ENCODE measurements at places on chromosomes 3 and 15.

GRCh38 chr15:90124507-90124906 lies 22.2 kb upstream of the IDH2 start:
- no peaks in the 10 kb centered on the region for H3K36me3 ChIP-seq
- H3K4me3 ChIP-seq = no peak overlapping the region
- no peak for DNase-seq
- peak overlapping the region; percentile 62 for H3K27ac ChIP-seq
- H3K27me3 ChIP-seq = no peaks in the 10 kb centered on the region
- no peaks in the 10 kb centered on the region for H3K4me1 ChIP-seq

GRCh38 chr3:185632996-185633395 lies 46.9 kb downstream of the SENP2 start:
- H3K4me1 ChIP-seq = peaks cover 14% of the 10 kb centered on the region
- no peaks in the 10 kb centered on the region for H3K27me3 ChIP-seq
- no peak for DNase-seq
- H3K36me3 ChIP-seq = no peaks in the 10 kb centered on the region
- H3K27ac ChIP-seq = no peak overlapping the region

GRCh38 chr3:40801284-40801741 lies 276.6 kb downstream of the ZNF621 start:
- no peak overlapping the region for H3K27ac ChIP-seq
- no peaks in the 10 kb centered on the region for H3K36me3 ChIP-seq
- H3K4me3 ChIP-seq = no peak overlapping the region
- H3K4me1 ChIP-seq = no peaks in the 10 kb centered on the region
- no peak for DNase-seq
- no peaks in the 10 kb centered on the region for H3K27me3 ChIP-seq

- H3K36me3 ChIP-seq = no peaks in the 10 kb centered on the region
- H3K27ac ChIP-seq = no peak overlapping the region
- no peaks in the 10 kb centered on the region for H3K27me3 ChIP-seq
- H3K4me3 ChIP-seq = no peak overlapping the region
- no peak for DNase-seq
Measured at GRCh38 chr3:49388289-49388820, 23.4 kb downstream of the RHOA start.

DNA sequence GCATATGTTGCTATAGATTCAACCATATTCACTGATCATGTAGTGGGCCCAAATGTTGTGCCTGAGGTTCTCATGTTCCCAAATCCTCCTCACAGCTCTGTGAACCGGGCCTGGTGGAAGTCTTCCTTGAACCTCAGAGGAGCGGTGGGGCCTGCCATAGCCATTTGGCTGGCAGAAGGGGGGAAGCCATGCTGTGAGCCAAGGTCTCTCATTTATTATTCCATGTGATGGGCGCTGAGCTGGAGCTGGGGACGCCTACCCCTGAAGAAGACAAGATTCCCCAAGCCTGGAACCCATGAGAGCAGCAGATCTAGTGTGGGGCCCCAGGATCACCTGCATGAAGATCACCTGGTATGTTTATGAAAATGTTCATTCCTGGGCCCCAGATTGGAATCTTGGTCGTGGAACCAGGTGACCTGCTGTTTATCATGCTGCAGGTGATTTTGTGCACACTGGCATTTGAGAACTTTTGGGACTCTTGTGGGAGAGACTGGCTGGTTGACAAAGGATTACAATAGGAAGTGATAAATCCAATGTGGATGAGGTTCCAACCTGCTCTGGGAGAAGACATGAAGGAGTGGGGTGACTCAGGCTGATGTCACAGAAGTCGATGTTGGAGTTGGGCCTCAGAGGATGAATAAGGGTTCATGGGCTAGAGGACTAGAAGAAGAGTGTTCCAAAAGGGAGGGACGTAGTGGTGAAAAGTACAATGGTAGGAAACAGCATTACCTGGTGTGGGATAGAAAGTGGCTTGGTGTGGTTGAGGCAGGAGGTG lies 102.1 kb downstream of the ASB7 start:
- no peak overlapping the region for H3K27ac ChIP-seq
- DNase-seq = no peak
- H3K4me3 ChIP-seq = no peak overlapping the region
- no peaks in the 10 kb centered on the region for H3K4me1 ChIP-seq
- no peaks in the 10 kb centered on the region for H3K36me3 ChIP-seq
- H3K27me3 ChIP-seq = no peaks in the 10 kb centered on the region

GRCh38 chr3:114691871-114692270 lies 398.0 kb downstream of the TIGIT start:
- H3K27ac ChIP-seq = no peak overlapping the region
- no peaks in the 10 kb centered on the region for H3K27me3 ChIP-seq
- H3K36me3 ChIP-seq = no peaks in the 10 kb centered on the region
- DNase-seq = no peak
- no peaks in the 10 kb centered on the region for H3K4me1 ChIP-seq
- no peak overlapping the region for H3K4me3 ChIP-seq

GRCh38 chr3:184710870-184711492 lies 883 bp downstream of the MAGEF1 start:
- H3K4me3 ChIP-seq = peak overlapping the region; percentile 77
- H3K36me3 ChIP-seq = no peaks in the 10 kb centered on the region
- H3K27me3 ChIP-seq = no peaks in the 10 kb centered on the region
- H3K27ac ChIP-seq = peak overlapping the region; percentile 79

GRCh38 chr15:86690566-86690965 lies 610.9 kb downstream of the AGBL1 start:
- H3K27me3 ChIP-seq = no peaks in the 10 kb centered on the region
- no peak for DNase-seq
- H3K4me1 ChIP-seq = no peaks in the 10 kb centered on the region
- no peak overlapping the region for H3K4me3 ChIP-seq
- no peak overlapping the region for H3K27ac ChIP-seq

DNA sequence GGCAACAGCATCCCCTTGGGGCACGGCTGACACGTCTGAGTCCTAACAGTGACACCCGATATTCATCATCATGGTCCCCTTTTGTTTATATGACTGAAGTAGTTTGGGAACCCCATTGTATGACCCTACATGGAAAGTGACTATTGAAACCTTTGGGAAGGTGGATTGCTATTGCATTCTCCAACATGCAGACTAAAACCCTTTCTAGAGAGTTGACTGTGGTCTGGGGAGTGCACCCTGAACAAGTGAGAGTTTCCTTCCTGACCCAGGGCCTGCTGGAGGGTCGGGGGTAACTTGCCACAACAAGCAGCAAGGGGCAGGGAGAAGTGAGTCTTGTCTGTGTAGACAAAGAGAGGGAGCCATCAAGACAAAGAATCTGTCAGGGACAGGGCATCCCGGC lies 54.4 kb downstream of the ISG20 start:
- no peaks in the 10 kb centered on the region for H3K36me3 ChIP-seq
- no peak overlapping the region for H3K4me3 ChIP-seq
- H3K4me1 ChIP-seq = no peaks in the 10 kb centered on the region
- no peak overlapping the region for H3K27ac ChIP-seq

GRCh38 chr3:156356537-156357363 lies 198.2 kb downstream of the SSR3 start:
- no peaks in the 10 kb centered on the region for H3K36me3 ChIP-seq
- no peak overlapping the region for H3K4me3 ChIP-seq
- no peak overlapping the region for H3K27ac ChIP-seq
- DNase-seq = no peak

DNA sequence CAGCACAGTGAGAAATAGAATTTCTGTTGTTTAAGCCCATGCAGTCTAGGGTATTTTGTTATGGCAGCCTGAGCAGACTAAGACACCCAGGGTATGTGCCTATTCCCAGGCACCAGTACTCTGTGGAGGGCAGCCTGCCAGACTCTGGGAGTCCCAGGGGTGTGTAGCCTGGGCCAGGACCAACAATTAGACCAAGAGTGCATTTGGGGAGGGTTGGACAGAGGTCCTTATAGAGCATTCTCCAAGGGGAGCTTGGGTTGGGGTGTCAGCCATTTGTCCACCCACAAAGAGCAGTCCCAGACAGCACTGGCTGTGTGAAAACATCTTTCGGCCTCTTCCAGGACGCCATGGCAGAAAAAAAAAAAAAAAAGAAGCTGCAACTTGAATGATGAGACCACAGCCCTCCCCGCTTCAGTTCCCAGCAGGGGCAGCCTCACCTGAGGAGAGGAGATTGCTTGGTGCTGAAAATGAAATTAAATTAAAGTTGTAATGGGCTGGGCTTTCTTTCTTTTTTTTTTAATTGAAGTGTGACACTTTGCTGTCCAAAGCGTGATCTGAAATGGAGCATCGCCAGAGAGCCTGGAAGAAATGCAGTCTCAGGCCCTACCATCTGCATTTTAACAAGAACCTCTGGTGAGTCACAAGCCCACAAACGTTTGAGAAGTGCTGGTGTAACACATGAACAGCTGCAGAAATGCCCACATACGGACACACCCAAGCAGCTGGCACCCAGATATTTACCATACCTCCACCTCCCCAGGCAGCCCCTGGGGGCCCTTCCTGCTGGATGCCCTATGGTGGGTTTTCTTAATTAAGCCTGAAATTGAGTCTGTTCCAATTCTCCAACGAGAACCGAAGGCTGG lies 21.3 kb upstream of the CAV3 start:
- no peak overlapping the region for H3K4me3 ChIP-seq
- no peak for DNase-seq
- H3K4me1 ChIP-seq = no peaks in the 10 kb centered on the region
- no peaks in the 10 kb centered on the region for H3K27me3 ChIP-seq
- no peaks in the 10 kb centered on the region for H3K36me3 ChIP-seq

DNA sequence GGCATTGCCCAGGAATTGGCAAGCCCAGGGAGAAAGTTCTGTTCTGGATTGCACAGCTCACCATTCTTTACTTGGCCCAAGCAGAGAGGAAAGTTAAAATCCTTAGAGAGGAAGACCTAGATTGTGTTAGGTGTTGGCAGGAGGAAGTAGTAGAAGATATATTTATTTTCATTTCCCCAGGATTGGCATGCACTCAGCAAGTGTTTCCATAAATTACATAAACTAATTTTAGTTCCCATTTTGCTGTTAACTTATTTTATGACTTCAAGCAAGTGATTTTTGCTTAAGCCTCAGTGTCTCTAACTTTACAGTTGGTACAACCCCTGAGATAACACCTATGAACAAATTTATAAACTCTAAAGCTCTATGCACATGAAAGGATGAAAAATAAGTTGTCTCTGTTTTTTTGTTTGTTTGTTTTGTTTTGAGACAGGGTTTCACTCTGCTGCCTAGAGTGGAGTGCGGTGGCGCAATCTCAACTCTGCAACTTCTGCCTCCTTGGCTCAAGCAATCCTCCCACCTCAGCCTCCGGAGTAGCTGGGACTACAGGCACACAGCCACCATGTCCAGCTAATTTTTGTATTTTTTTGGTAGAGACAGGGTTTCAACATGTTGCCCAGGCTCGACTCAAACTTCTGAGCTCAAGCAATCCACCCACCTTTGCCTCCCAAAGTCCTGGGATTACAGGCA lies 31.2 kb upstream of the TOP2B start:
- no peaks in the 10 kb centered on the region for H3K36me3 ChIP-seq
- no peak overlapping the region for H3K27ac ChIP-seq
- DNase-seq = no peak
- no peaks in the 10 kb centered on the region for H3K27me3 ChIP-seq
- H3K4me3 ChIP-seq = no peak overlapping the region

DNA sequence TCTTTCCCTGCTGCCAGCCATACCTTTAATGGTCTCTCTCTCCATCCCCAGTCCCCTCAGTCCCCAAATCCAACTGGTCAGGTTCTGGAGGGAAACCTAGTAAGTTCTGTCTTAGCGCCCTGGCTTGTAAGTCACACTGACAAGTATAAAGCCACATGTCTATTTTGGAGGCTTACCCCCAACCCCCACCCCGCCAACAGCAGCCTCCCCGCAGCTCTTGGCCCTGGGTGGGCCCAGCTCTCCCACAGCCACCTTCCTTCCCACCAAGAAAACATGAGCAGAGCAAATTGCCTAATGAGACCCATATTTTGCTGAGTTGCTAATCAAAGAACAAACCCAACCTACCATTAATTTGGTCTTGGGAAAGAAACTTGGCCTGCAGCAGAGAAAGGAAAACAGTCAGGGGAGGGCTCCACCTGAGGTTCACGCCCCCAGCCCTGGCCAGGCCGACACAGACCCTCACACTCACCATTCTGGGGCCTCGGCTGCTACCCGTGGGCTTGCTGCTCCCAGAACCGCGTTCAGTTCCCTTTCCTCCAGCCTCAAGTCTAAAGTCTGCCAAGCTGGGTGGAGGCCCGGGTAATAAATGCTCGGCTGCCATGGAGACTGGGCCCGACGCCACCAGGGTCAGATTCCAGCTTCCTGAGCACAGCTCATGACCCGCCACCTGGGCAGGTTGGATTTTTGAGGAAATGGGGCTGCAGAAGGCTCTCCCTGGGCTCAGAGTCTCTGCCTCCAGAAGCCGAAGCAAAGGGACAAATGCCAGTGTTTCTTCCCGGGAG lies at the start of gene CALML4:
Gene CALML4, minus strand, starts transcription at position 557 of the 782 bp plus-strand sequence. Its CDS starts 85 bp downstream, at position 472.
- H3K4me3 ChIP-seq = peak within 1 kb of the TSS; percentile 36
- peak; percentile 95 for DNase-seq
- H3K4me1 ChIP-seq = peaks cover 16% of the 10 kb centered on the region
- peak within 1 kb of the TSS; percentile 96 for H3K27ac ChIP-seq
- no peaks in the 10 kb centered on the region for H3K27me3 ChIP-seq
- H3K36me3 ChIP-seq = no peaks in the 10 kb centered on the region

- no peaks in the 10 kb centered on the region for H3K4me1 ChIP-seq
- H3K4me3 ChIP-seq = no peak overlapping the region
- no peak overlapping the region for H3K27ac ChIP-seq
- DNase-seq = peak; percentile 74
Measured at GRCh38 chr15:62254137-62254934, 89.3 kb upstream of the C2CD4B start.

- H3K27me3 ChIP-seq = no peaks in the 10 kb centered on the region
- H3K4me1 ChIP-seq = no peaks in the 10 kb centered on the region
- no peaks in the 10 kb centered on the region for H3K36me3 ChIP-seq
- no peak overlapping the region for H3K27ac ChIP-seq
- H3K4me3 ChIP-seq = no peak overlapping the region
- DNase-seq = no peak
Measured at GRCh38 chr3:36817806-36818533, 53.6 kb upstream of the DCLK3 start.

DNA sequence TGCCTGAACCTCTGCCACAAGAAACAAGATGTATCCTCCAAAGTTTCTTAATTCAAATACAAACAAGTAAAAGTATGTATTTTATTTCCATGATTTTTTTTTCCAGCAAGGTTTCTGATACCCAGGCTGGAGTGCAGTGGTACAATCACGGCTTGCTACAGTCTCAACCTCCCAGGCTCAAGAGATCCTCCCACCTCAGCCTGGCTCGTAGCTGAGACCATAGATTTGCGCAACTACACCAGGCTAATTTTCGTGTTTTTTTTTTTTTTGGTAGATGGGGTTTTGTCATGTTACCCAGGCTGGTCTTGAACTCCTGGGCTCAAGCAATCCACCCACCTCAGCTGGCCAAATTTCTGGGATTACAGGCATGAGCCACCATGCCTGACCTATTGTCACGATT lies 12.2 kb upstream of the VEPH1 start:
- H3K27me3 ChIP-seq = no peaks in the 10 kb centered on the region
- no peak for DNase-seq
- H3K4me1 ChIP-seq = no peaks in the 10 kb centered on the region
- H3K4me3 ChIP-seq = no peak overlapping the region
- H3K36me3 ChIP-seq = no peaks in the 10 kb centered on the region
- H3K27ac ChIP-seq = no peak overlapping the region

DNA sequence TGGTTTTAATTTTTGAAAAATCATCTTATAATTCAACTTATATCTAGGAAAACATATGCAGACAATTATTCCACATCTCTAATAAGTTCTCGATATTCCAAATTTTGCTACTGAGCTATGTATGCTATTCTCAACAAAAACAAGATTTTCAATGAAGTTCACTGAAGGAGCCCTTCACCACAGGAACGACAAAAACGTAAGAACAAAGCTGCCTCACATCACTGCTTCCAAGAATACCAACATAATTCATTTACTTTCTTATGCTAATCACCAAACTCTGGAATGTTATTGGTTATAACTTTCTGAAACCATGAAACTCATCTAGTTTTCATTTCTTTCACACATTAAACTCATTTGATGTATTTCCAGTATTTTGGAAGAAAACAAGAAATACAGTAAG lies 49.7 kb downstream of the GNB4 start:
- no peaks in the 10 kb centered on the region for H3K4me1 ChIP-seq
- no peak for DNase-seq
- H3K4me3 ChIP-seq = no peak overlapping the region
- H3K27me3 ChIP-seq = no peaks in the 10 kb centered on the region

Data from colonic mucosa (tissue), 4 donors.